NCI-H1105 (cell line): ENCODE measurements at places on chromosomes 16 and 17.

DNA sequence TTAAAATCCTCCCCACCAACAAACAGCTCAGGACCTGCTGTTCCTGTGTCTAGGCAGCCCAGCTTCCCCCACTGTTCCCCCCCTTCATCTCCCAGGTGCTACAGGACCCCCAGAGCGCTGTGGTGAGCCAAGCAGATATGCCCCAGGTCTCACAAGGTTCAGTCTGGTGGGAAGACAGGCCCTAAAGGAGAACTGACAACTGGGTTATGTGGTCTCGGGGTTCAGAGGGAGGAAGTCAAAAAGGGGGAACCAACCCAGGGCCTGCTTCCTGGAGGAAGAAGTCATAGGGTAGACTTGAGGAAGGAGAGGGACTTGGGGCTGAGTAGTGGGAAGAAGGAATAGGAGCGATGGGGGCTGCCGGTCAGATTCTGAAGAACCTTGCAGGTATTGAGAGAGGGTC lies 2.6 kb downstream of the RIPOR1 start:
- DNase-seq = no peak

DNA sequence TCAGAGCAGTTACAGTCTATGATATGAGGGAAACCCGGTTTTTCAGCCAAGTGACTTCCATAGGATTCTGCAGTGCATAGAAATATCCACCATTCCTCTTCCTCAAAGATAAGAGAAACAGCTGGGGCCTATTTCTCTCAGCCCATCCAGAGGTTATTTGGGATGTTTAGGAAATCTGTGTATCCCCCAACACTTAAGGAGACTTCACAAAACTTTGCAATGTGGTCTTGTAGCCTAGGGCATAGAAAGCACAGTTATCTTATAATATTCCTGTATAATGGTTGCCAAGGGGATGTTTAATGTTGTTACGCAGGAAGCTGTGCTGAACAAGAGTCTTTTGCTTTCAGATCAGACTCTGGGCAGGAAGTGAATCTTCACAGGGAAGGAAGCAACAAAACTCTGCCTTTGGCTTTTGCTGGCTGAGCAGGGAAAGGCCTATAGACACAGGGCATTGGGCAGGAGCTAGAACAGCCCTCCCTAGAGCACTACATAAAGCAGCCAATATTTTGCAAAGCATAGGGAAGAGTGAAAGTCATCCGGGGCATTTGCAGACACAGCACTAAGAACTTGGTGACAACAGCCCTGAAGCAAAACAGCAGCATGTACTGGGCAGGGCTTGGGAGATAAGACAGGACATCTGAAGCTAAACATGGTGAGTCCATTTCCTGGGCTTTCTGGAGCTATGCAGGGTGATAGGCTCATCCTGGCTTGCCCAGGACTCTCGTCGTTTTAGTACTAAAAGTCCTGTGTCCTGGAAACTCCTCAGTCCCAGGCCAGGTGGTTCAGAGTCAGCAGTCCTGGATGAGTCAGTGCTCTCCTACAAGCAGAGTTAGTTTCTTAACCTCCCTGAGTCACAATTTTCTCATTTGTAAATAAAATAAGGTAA lies 18.7 kb upstream of the BEAN1 start:
- DNase-seq = no peak

- no peak for DNase-seq
These were observed 8.3 kb downstream of the CARD14 start for GRCh38 chr17:80177986-80178595.

DNA sequence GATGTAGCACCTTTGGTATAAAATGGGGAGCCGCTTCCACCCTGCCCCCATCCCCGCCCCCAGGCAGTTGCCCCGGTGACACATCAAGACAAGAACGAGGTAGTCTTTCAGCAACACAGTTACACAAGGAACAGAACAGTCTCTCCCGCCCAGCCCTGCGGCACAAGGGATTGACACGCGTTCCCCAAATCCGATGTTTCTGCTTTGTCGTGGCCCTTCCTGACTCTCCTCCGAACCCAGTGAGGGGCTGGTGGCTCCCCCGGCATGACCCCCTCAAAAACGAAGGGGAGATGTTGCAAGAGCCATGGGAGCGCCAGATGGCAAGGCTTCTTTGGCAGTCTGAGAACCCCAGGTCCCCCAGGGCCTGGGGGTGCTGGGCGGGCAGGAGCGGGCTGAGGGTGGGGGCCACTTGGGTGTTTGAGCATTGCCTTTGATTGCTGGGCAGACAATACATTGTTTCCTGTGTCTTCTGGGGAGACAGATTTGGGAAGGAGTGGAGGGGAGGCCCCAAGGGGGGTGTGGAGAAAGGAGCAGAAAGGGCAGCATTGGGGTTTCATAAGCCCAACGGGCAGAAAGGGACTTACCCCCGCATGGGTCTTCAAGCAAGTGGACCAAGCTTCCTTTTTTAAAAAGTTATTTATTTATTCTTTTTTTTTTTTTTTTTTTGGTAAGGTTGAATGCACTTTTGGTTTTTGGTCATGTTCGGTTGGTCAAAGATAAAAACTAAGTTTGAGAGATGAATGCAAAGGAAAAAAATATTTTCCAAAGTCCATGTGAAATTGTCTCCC lies 16.6 kb downstream of the COL1A1 start:
- DNase-seq = no peak

DNA sequence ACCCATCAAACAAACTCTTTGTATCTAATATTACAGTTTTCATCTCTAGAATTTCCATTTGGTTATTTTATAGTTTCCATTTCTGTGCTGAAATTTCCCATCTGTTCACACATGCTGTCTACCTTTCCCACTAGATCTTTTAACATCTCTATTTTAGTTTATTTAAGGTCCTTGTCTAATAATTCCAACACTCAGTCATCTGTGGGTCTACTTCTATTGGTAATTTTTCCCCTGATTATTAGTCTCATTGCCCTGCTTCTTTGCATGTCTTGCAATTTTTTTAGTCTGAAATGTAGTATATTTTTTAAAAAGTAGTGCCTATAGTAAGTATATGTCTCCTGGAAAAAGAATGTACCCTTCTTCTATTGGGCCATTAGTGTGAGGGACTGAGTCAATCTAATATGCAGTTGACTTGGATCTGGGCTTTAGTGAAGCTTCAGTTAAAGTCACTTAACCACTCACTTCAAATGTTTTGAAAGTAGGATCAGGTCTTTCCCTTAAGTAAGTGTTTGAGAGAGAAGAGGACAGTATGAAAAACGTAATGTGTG lies 370.8 kb downstream of the SEC14L1 start:
- no peak for DNase-seq

- DNase-seq = no peak
These were observed 58.5 kb downstream of the LMF1 start for GRCh38 chr16:912322-912683.

DNA sequence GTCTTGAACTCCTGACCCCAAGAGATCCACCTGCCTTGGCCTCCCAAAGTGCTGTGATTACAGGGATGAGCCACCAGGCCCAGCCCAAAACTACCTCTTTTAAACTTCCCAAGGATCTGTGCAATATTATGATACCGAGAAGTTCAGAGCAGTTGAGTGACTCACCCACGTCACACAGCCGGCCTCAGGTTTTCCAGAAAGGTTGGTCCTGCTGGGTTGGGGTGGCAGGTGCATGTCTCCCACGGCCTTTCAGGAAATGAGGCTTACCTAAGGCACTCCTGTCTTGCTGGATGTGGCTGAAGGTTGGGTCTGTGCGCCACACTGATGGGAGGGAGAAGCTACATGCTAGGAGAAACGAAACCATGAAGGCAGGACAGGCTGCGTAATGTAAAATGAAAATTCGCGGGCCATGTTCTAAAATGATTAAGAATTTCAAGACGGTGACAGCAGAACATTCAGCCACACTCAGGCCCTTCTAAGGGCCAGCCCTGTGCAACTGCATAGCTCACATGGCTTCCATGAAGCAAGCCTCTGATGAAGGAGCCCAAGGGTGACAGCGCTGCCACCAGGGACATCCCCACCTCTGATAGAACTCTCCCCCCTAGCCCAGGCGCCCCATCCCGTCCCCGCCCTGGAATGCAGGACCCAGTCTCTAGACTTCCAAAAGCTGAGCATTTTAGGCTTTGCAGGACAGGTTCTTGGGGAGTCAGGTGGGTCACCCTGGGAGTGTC lies 6.6 kb upstream of the GLIS2 start:
- no peak for DNase-seq

DNA sequence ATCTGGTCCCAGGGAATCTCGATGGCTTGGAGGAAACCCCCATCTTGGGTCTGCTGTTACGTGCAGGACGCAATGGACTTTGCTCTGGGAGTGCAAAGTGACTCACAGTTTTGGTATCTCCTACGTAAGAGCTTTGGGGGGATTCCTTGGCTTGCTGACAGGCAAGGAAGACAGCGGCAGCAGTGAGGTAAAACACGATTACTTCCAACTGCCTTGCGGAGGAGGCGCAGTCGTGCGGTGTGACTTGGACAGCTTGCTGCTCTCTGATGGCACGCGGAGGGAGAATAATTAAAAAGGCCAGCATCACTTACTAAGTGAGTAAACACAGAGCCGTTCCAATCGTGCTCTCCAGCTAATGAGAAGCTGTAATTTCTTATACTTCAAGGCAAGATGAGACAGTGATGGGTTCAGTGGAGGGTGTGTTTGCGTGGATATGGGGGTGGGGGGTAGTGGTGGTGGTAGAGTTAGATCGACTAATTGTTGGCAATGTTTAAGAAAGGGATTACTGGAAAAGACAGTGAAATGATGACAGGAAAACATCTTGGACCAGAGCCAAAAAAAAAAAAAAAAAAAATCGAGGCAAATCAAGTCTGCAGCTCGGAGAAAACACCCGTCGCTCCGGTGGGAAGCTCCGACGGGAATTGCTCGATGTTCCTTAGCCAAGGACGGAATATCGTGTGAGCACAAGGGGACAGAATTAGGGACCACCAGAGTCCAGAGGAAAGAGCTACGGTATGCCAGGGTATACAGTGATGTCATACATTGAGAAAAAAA lies 184.8 kb upstream of the ZFHX3 start:
- DNase-seq = no peak

DNA sequence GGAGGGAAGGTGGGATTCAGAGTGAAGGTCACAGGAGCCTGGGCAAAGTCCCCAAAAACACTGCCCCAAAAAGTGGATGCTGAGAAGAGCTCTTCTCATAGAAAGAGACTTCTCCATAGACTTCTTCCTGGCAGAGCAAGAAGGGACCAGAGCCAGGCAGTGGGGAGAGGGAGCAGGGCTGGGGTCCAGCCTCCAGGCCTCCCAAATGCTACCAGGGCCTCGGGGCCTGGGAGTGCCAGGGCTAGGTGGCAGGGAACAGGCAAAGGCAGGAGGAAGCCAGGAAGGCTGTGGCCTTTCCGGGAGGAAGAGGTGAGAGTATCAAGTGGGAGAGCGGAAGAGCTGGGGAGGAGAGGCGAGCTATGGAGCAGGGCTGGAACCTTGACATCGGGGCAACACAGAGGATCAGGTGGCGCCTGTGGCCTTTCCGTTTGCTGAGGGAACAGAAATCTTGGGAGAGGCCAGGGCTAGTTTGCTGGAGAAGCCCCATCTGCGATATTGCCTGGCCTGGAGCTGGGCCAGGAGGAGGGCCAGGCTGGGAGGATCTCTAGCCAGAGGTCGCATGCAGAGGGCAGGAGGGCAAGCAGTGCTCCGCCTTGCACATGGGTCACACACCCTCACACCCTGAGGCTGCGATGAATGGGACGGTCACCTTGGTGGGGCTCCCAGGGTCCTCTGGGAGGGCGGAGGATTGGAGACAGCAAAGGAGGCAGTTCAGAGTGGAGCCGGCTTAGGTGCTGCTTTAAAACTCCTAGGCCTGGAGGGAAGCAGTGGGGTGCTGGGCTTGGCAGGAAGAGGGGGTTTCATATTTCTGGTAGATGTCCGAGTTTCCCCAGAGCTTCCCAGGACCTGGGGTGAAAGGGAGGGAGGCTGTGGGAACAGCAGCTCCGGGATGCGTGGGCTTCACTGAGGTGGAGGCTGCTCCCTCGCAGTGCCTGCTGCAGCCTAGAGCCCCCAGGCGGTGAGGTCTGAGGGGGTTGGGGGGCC lies 3.4 kb downstream of the SLC16A5 start:
- DNase-seq = no peak

- no peak for DNase-seq
These were observed 15.1 kb downstream of the ACSF2 start for GRCh38 chr17:50440838-50441829.

DNA sequence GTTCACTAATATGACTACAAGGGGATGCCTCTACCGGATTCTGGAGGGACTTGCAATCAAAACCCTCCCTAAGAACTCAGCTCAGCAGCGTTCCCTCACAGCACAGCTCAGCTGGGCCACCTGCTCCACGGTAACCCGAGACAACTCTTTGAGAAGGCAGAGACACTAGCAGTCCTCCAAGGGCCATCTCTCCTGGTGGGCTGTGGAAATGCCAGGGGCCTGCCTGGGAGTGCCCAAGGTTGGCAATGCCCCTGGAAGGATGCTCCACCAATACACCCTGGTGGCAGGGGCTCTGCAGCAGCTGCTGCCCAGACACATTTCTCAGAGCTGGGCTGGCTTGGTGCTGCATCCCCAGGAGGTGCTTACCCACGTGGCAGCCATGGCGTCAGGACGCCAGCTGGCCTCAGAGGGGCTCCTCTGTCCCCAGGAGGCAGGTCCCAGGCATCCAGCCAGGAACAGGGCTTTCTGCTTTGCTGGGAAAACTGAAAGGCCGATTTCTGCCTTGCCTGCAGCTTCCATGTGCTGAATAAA lies 16.5 kb downstream of the CDIP1 start:
- no peak for DNase-seq

GRCh38 chr16:50195276-50195675 lies 42.2 kb downstream of the TENT4B start:
- DNase-seq = no peak

- no peak for DNase-seq
These were observed 15.1 kb downstream of the ASPSCR1 start for GRCh38 chr17:81992306-81993102.

- DNase-seq = no peak
These were observed 474 bp downstream of the CBX8 start for GRCh38 chr17:79796444-79796762.

DNA sequence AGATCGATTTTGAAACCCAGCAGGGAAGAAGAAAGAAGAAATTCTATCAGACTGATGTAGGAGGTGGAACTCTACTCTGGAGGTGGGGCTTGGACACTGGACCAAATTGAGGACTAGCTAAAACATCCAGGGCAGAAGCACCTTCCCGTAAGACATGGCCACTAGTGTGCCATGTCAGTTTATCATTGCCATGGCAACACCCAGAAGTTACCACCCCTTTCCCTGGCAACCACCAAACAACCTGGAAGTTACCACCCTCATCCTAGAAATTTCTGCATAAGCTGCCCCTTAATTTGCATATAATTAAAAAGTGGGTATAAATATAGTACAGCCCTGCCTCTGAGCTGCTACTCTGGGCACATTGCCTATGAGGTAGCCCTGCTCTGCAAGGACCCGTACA lies 66.7 kb downstream of the NACA2 start:
- DNase-seq = no peak
